Activated CD8-positive, alpha-beta T cell treated with anti-CD3 and anti-CD28 coated beads for 36 hours (primary cell): ENCODE measurements at places on chromosomes 12 and 14. TPM values are rescaled to one million over a fixed set of nuclear protein-coding genes. Genes with fewer than 3 reads are reported as not detected.

CARMIL3 gene
- total RNA-seq: 0.83 TPM

DNA sequence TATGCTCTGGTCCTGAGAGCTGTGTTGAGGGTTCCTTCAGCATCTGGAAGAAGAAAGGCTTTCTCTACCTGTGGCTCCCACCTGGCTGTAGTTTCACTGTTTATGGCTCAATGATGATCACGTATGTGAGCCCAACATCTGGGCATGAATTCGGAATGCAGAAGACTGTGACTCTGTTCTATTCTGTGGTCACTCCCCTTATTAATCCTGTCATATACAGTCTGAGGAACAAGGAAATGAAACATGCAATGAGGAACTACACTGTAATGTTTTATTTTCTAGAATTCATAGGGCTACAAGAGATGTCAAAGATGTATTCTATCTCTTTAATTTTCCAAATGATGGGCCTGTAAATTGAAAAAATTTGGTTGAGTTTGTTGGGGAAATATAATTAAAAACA, 10.8 kb upstream of the OR11G2 start:
- no peak overlapping the region for H3K4me3 ChIP-seq
- no peak overlapping the region for H3K27ac ChIP-seq
- DNase-seq: no peak
- no peaks in the 10 kb centered on the region for H3K4me1 ChIP-seq
- H3K27me3 ChIP-seq: peaks cover 2% of the 10 kb centered on the region

CEP170B gene
- total RNA-seq: 2.3 TPM

DNA sequence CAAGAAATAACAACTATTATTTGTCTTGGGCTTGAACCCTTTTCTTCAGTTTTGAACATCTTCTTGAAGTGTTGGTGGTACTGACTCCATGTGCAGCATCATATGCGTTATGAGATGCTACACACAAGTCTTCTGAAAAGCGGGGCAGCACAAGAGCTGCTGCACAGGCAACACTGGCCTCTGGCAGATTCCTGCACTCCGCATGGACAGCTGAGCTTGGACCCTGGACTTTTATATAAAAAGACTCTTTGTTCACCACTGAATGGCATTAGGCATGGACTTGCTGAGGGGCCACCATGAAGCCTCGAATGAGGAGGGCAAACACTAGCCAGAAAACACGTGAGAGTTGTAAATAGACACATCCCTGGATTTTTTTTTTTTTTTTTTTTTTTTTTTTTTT, 210.8 kb upstream of the NPAS3 start:
- H3K36me3 ChIP-seq: no peaks in the 10 kb centered on the region
- no peak for DNase-seq
- no peak overlapping the region for H3K4me3 ChIP-seq
- H3K27me3 ChIP-seq: no peaks in the 10 kb centered on the region
- H3K4me1 ChIP-seq: no peaks in the 10 kb centered on the region

GRCh38 chr14:31760277-31760676, 199.1 kb downstream of the NUBPL start:
- no peak overlapping the region for H3K27ac ChIP-seq
- H3K4me3 ChIP-seq: no peak overlapping the region
- DNase-seq: no peak
- H3K4me1 ChIP-seq: no peaks in the 10 kb centered on the region
- H3K36me3 ChIP-seq: peaks cover 5% of the 10 kb centered on the region

NT5DC3 gene
- total RNA-seq: 9.4 TPM

GRCh38 chr12:83865431-83865830, 1047.2 kb downstream of the SLC6A15 start:
- no peak for DNase-seq
- no peaks in the 10 kb centered on the region for H3K36me3 ChIP-seq
- H3K27me3 ChIP-seq: no peaks in the 10 kb centered on the region
- no peak overlapping the region for H3K4me3 ChIP-seq
- H3K4me1 ChIP-seq: no peaks in the 10 kb centered on the region

GRCh38 chr12:6917491-6918231, 3.3 kb downstream of the ENO2 start:
- H3K27ac ChIP-seq: no peak overlapping the region
- H3K4me1 ChIP-seq: peaks cover 48% of the 10 kb centered on the region
- peaks cover 58% of the 10 kb centered on the region for H3K36me3 ChIP-seq
- H3K27me3 ChIP-seq: no peaks in the 10 kb centered on the region
- no peak for DNase-seq

GRCh38 chr12:120833849-120834248, 70.3 kb downstream of the SPPL3 start:
- H3K27me3 ChIP-seq: no peaks in the 10 kb centered on the region
- peaks cover 64% of the 10 kb centered on the region for H3K4me1 ChIP-seq
- H3K4me3 ChIP-seq: no peak overlapping the region
- H3K36me3 ChIP-seq: peaks cover 2% of the 10 kb centered on the region

DNA sequence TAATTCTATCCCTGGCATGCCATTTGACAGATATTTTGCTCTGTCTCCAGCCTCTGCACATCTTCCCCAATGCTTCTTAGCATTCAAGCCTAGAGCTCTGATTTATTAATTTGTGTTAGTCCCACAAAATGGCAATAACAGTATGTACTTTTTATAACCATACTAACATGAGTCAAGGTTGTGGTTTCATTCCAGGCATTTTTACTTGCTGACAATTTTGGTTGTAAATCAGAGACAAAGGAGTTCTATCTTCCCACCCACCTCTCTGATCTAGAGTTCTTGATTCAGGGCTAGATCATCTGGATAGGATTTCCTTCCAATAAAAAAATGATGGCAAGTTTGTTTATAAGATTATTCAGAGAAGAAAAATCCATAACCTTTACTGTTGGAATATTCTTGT, 18.5 kb upstream of the CISTR start:
- peaks cover 34% of the 10 kb centered on the region for H3K27me3 ChIP-seq
- DNase-seq: no peak
- H3K4me3 ChIP-seq: no peak overlapping the region
- H3K4me1 ChIP-seq: no peaks in the 10 kb centered on the region

RECQL gene
- 81.0 TPM for total RNA-seq

DNA sequence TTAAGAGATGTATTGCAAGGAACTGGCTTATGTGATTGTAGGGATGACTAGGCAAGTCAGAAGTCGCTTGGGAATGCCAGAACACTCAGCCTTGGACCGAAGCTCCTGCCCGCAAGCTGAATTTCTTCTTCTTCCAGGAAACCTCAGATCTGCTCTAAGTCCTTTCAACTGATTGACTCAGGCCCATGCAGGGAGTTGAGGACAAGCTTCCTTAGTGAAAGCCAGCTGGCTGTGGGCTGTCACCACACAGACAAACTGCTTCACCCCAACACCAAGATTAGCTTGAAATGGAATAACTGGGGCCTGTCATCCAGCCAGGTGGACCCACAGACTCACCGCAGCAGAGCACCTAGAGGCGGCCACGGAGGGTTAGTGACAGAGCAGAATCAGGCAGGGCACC, 24.7 kb downstream of the BDKRB2 start:
- H3K4me3 ChIP-seq: no peak overlapping the region
- no peak overlapping the region for H3K27ac ChIP-seq
- H3K27me3 ChIP-seq: peaks cover 8% of the 10 kb centered on the region

GRCh38 chr12:122845865-122846621, 10.8 kb downstream of the HIP1R start:
- no peaks in the 10 kb centered on the region for H3K36me3 ChIP-seq
- no peak overlapping the region for H3K27ac ChIP-seq
- DNase-seq: no peak
- H3K4me1 ChIP-seq: peaks cover 3% of the 10 kb centered on the region
- no peak overlapping the region for H3K4me3 ChIP-seq

GRCh38 chr14:105292826-105293711, 7.7 kb downstream of the BRF1 start:
- peaks cover 2% of the 10 kb centered on the region for H3K36me3 ChIP-seq
- peak; percentile 88 for DNase-seq
- peak overlapping the region; percentile 56 for H3K4me3 ChIP-seq
- peak overlapping the region; percentile 78 for H3K27ac ChIP-seq
- no peaks in the 10 kb centered on the region for H3K27me3 ChIP-seq
- H3K4me1 ChIP-seq: peaks cover 39% of the 10 kb centered on the region

DNA sequence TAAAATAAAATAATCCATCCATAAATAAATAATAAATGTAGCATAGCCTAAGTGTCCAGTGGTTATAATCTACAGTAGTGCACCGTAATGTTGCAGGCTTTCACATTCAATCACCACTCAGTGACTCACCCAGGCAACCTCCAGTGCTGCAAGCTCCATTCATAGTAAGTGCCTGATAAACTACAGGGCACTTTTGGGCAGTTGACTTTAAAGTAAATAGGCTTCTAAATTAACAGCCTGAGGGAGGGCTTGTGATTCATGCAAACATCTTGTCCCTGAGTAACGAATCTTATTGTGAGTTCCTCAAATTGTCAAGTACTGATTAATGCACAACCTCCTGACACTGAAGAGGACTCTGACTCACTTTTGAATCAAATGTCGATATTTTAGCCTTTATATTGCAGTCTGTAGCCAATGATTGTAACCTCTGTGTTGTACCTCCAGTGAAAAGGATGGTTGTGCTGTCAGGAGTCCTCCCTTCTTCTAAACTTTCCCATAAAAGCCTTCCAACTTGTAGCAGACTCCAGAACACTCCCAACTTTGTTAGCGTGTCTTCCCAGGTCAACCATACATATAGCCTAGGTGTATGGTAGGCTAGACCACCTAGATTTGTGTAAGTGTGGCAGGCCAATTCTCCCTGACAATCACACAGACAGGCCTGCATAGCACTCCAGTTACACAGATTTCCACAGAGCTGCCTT, 55.0 kb upstream of the BICD1 start:
- H3K27ac ChIP-seq: no peak overlapping the region
- H3K36me3 ChIP-seq: no peaks in the 10 kb centered on the region
- DNase-seq: peak; percentile 31
- no peak overlapping the region for H3K4me3 ChIP-seq
- H3K4me1 ChIP-seq: peaks cover 6% of the 10 kb centered on the region

SART3 gene
- total RNA-seq: 80.1 TPM

- H3K27ac ChIP-seq: no peak overlapping the region
- H3K27me3 ChIP-seq: no peaks in the 10 kb centered on the region
- DNase-seq: no peak
- no peak overlapping the region for H3K4me3 ChIP-seq
- peaks cover 7% of the 10 kb centered on the region for H3K36me3 ChIP-seq
Measured at GRCh38 chr14:50010752-50011151, 105.6 kb downstream of the VCPKMT start.

GRCh38 chr12:129269756-129270495, 416.6 kb downstream of the GLT1D1 start:
- no peak overlapping the region for H3K4me3 ChIP-seq
- H3K27me3 ChIP-seq: no peaks in the 10 kb centered on the region
- no peaks in the 10 kb centered on the region for H3K36me3 ChIP-seq
- no peak for DNase-seq
